Peyer's patch (tissue), 4 donors: ENCODE measurements at places on chromosomes 12 and 14. TPM values are rescaled to one million over a fixed set of nuclear protein-coding genes. Genes with fewer than 3 reads are reported as not detected.

The C12orf54 gene
- total RNA-seq, result 2.8 TPM

The ISM2 gene
- total RNA-seq, result not detected

DNA sequence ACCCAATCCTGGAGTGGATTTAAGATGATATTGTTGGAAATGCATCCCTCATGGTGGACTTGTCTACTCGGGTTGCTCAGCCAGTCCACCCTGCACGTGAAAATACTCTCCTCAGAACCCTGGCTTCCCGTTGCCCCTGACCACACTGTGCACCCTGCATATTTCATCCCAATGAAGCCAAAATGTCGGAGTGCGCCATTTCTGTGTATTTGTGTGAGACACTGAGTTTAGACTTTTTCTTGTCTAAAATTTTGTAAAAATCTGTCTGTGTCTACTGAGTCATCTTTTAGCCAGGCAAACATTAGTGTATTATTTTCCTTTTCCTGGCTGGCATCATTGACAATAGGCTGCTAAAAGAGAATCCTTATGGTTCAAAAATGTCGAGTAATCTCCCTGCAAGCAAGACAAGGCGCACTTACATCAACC is 485 bp upstream of the PNMA1 start:
- H3K36me3 ChIP-seq, result peaks cover 29% of the 10 kb centered on the region
- H3K4me1 ChIP-seq, result peaks cover 6% of the 10 kb centered on the region
- peak overlapping the region; percentile 86 for H3K4me3 ChIP-seq
- DNase-seq, result no peak
- no peaks in the 10 kb centered on the region for H3K27me3 ChIP-seq
- peak overlapping the region; percentile 79 for H3K27ac ChIP-seq

The KCNC2 gene
- not detected for total RNA-seq

- no peaks in the 10 kb centered on the region for H3K27me3 ChIP-seq
- no peaks in the 10 kb centered on the region for H3K4me1 ChIP-seq
- DNase-seq, result no peak
- H3K27ac ChIP-seq, result no peak overlapping the region
These were observed 406.9 kb downstream of the LRFN5 start for GRCh38 chr14:42013559-42013958.

DNA sequence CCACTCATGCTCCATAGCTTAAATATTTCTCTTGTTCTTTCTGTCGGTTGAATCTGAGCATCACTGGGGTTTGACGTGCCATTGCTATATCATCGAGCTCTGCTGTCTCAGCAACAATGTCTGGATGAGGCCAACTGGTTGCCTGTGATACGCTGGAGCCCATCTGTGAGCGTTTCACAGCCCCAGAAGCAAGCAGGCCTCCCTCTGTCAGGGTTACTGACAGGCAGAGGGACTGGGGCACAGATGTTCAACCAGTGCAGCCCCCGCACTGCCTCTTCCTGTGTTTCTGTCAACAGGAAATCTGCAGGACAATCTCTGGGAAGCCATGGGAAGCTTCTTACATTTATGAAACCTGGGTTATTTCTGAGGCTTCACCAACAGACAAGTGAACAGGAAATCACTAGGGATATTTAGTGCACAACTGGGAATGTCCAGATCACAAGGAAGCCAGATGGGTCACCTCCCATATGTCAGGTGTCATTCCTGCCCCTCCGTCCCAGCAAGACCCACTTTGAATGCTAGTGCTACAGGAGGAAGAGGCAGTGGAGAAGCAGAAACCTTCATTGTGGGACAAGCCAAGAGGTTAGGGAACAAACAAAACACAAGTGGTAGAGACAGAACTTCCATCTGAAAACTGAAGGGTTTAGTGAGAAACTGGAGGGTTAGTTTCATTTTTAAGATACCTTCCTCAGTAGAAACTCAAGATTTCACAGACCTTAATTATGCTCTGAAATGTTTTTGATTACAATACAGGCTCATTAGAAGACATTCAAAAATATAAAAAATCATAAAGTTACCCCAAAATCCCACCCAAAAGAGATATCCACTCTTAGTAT is 24.1 kb downstream of the DMAC2L start:
- no peaks in the 10 kb centered on the region for H3K36me3 ChIP-seq
- H3K27ac ChIP-seq, result peak overlapping the region; percentile 46
- no peak for DNase-seq
- no peaks in the 10 kb centered on the region for H3K4me1 ChIP-seq

- no peaks in the 10 kb centered on the region for H3K4me1 ChIP-seq
- no peak for DNase-seq
- H3K4me3 ChIP-seq, result no peak overlapping the region
- no peaks in the 10 kb centered on the region for H3K27me3 ChIP-seq
- no peaks in the 10 kb centered on the region for H3K36me3 ChIP-seq
These were observed 128.6 kb upstream of the CPM start for GRCh38 chr12:69061574-69061973.

The NPAS3 gene
- 0.19 TPM for total RNA-seq

DNA sequence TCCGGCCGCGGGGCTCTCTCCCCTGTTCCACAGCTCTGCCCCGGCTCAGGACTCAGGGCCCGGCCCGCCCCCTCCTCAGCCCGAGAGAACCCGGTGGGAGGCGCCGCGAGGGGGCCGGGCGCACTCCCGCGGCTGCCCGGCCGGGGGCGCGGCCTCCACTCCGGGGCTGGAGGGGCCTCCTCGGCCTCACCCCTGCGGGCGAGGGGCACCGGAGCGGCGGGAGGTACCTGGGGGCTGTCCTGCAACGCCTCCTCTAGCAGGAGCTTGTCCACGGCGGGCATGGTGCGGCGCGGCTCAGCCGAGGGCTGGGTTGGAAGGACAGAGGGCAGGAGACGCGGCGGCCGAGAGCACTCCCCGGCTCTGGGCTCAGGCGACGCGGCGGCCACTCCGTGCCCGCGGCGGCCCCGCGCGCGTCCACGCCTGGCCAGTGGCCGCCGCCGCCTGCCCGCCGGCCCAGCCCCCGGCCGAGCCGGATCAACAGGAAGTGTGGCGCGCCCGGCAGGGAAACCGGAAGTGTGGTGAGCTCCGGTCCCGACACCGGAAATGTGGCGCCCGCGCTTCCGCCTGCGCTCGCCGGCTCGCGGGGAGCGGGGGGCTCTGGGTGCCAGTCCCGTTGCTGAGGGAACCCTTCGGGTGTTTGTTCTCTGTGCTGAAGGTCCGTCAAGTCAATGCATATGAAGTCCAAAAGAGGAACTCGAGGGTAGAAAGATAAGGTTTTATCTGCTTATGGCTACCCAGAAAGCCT is at the start of gene APPL2:
TSS of gene APPL2 (minus strand) at position 443 of the 745 bp plus-strand sequence. CDS start at position 281, 162 bp downstream.
- peak; percentile 94 for DNase-seq
- H3K27ac ChIP-seq, result peak within 1 kb of the TSS; percentile 98
- H3K4me3 ChIP-seq, result peak within 1 kb of the TSS; percentile 87
- H3K36me3 ChIP-seq, result peaks cover 5% of the 10 kb centered on the region

- no peaks in the 10 kb centered on the region for H3K27me3 ChIP-seq
- H3K27ac ChIP-seq, result peak overlapping the region; percentile 21
- peaks cover 12% of the 10 kb centered on the region for H3K36me3 ChIP-seq
- DNase-seq, result peak; percentile 70
- no peaks in the 10 kb centered on the region for H3K4me1 ChIP-seq
These were observed 4.4 kb upstream of the C1RL start for GRCh38 chr12:7113389-7113871.

DNA sequence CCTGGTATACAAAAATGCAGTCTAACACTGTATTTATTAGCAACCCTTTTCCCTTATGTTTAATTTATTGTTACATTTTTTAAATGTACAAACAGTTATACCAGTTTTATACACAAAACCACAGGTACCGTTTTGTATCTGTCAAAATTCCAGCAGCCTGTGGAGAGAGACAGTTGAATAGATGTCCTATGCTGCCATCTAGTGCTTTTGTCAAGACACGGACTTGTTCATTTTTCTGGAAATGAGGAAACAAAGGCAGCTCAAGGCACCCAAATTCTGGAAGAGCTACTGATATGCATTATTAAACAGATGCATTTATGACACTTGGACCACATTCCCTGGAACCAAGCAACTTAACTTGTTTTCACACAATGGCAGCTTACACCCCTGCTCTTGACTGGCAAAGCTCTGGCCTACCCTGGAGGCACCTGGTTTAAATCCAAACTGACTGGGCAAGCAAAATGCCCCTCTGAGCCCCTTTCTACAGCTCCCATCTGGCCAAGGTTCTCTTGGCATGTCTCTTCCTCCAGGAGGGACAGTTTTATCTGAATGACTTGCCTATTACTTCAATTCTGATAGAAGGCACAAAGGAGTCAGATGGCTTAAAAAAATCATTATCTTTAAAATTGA is 286.9 kb upstream of the PRKD1 start:
- H3K27ac ChIP-seq, result no peak overlapping the region
- no peaks in the 10 kb centered on the region for H3K36me3 ChIP-seq
- no peak overlapping the region for H3K4me3 ChIP-seq
- DNase-seq, result no peak
- H3K4me1 ChIP-seq, result no peaks in the 10 kb centered on the region

DNA sequence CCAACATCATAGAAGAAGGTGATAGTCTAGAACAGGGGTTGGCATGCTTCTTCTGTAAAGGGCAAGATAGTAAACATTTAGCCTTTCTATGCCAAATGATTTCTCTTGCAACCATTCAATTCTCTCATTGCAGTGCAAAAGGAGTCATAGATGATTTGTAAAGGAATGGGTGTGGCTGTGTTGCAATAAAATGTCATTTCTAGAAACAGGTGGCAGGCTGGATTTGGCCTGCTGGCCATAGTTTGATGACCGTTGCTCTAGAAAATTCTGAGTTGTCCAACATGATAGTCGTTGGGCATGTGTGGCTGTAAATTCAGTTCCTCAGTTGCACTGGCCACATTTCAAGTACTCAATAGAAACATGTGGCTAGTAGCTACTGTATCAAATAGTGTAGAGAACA is 21.7 kb downstream of the SMCO2 start:
- no peak overlapping the region for H3K4me3 ChIP-seq
- no peaks in the 10 kb centered on the region for H3K36me3 ChIP-seq
- H3K27ac ChIP-seq, result no peak overlapping the region
- H3K27me3 ChIP-seq, result no peaks in the 10 kb centered on the region
- no peaks in the 10 kb centered on the region for H3K4me1 ChIP-seq

The TDRD9 gene
- total RNA-seq, result not detected

- no peak overlapping the region for H3K4me3 ChIP-seq
- H3K27ac ChIP-seq, result no peak overlapping the region
- H3K36me3 ChIP-seq, result no peaks in the 10 kb centered on the region
- H3K4me1 ChIP-seq, result peaks cover 4% of the 10 kb centered on the region
- no peak for DNase-seq
These were observed 18.1 kb downstream of the NUAK1 start for GRCh38 chr12:106120519-106121105.
